SHP77 (cell line): ENCODE measurements at places on chromosomes 12 and 14.
A peak's percentile ranks its signal among the peaks of the same experiment; 100 is the strongest.

DNA sequence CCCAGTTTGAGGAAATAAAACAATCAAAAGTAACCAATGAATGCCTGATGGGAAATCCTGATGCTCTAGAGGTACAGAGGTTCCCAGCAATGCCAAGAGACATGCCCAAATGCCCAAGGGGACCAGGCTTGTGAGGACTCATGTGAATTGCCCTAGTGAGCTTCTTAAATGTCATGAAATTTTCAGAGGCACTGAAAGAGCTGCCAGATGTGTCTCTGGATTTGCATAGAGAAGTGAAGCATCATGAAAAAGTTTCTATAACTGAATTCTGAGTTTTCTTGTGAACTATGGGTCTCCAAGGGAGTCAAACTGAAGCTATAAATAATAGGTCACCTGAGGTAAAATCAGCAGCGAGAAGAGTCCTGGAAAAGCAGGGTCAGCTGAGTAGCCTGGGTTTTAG, 9.9 kb downstream of the PTPRR start:
- no peak for DNase-seq

- DNase-seq, result no peak
These were observed 29.4 kb upstream of the BCL7A start for GRCh38 chr12:121992059-121992879.

- DNase-seq, result no peak
These were observed 26.1 kb downstream of the DTX1 start for GRCh38 chr12:113082486-113083148.

- DNase-seq, result no peak
These were observed 1048.0 kb downstream of the LRFN5 start for GRCh38 chr14:42654707-42655106.

GRCh38 chr14:45249856-45250575, 3.0 kb downstream of the MIS18BP1 start:
- no peak for DNase-seq

- peak; percentile 34 for DNase-seq
These were observed 4.7 kb downstream of the LRIG3 start for GRCh38 chr12:58915634-58916033.

- DNase-seq, result no peak
These were observed 136.3 kb upstream of the PLXNC1 start for GRCh38 chr12:94012071-94012470.

DNA sequence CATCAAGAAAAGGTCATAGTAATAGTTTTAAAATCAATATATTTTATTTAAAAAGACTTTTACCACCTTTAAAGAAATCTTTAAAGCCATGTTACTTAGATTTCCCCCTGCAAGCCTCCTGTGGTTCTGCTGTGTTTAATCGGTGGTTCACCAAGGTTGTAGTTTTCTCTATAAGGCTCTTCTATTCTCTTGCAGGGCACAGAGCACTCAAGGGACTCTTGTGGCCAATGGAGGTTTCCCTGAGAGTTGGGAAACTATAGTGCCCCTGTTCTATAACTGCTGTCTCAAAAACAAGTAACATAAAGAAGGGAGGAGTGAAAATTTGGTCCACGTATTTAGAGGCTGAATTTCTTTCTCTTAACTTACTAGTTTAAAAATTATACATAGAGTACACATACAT, 25.0 kb downstream of the DACT1 start:
- DNase-seq, result no peak

DNA sequence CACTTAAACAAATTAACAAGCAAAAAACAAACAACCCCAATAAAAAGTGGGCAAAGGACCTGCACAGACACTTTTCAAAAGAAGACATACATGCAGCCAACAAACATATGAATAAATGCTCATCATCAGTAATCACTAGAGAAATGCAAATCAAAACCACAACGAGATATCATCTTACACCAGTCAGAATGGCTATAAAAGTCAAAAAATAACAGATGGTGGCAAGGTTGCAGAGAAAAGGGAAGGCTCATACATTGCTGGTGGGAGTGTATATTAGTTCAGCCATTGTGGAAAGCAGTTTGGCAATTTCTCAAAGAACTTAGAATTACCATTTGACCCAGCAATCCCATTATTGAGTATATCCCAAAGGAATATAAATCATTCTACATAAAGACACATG, 34.6 kb upstream of the NT5DC3 start:
- DNase-seq, result no peak

DNA sequence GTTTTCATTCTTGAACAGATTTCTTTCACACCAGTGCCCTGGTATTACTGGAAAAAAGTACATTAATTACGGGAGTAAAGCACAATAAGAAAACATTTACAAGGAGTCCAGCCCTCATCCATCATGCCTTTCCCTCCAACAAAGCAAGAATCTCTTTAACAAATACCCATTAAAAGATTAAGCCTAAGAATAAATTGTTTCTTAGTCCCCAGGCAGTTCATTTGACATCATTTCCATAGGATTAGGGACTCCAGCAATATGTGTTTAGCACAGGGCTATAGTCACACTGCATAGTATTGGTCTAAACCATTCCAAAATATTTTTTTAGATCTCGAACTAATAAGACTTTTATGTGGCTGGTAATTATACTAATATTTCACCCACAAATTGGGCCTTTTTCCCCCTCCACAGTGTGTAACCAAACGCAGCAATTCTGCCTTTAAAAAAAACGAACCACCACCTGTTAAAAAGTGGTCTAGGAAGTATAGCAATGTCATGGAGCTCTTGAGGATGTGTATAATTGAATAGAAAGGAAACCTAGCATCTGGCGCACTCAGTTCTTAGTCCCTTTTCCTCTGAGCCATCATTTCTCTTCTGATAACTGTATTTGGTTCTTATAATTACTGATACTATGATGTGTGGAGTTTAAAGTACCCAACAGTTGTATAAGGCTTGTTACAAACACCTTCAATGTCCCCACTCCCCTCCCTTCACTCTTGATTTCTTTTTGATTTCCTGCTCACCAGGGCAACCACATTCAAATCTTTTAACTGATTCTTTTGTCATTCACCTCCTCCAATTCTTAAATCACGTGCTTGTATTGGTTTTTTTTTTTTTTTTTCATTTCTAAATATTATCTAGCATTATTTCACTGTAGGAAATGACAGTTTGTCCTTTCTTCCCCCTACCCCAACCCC, 138.7 kb downstream of the ETV6 start:
- DNase-seq, result no peak

DNA sequence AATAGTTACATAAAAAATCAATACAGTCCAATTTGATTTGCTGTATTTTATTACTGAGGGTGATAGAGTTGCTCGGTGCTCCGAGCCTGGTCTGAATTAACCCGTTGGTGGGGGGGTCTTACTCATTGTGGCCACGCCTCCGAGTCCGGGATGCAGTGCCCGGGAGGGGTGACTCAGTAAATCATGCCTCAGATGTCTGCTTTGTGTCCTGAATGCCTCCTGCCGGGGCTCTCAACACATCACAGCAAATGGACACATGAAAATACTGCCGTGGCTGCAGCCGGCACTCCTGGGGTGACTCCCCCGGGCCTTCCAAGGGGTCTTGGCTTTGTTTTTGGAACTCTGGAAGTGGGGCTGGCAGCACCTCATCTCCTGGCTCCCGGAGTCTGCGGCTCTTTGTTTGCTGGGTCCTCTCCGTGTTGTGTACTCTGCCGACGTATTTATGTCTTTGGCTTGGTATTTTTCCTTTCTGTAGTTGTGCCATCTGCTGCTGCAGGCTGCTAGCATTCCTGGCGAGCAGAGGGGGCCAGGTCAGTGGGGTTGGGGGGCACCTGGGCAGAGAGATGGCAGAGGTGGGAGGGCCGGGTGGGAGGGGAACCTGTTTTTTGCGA, 129.0 kb downstream of the AACS start:
- DNase-seq, result peak; percentile 50

- DNase-seq, result no peak
These were observed 45.0 kb upstream of the NUAK1 start for GRCh38 chr12:106183735-106184134.

DNA sequence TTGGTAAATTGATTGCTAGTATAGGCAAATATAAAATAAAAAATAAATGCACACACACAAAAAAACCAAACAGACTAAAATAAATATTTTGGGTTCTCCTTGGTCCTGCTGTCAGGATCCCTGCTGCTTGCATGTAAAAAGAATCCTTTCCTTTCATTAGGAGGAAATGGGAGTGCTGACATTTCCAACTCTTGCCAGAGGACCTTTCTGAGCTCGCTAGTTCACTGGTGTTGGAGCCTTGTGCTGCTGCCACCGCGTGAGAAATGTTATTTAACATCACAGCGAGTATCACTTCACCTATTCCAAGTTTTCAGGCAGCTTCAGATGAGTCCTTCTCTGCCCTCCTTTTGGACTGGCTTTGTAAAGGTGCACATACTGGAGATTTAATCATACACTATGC, 358.9 kb downstream of the NPAS3 start:
- DNase-seq, result no peak

DNA sequence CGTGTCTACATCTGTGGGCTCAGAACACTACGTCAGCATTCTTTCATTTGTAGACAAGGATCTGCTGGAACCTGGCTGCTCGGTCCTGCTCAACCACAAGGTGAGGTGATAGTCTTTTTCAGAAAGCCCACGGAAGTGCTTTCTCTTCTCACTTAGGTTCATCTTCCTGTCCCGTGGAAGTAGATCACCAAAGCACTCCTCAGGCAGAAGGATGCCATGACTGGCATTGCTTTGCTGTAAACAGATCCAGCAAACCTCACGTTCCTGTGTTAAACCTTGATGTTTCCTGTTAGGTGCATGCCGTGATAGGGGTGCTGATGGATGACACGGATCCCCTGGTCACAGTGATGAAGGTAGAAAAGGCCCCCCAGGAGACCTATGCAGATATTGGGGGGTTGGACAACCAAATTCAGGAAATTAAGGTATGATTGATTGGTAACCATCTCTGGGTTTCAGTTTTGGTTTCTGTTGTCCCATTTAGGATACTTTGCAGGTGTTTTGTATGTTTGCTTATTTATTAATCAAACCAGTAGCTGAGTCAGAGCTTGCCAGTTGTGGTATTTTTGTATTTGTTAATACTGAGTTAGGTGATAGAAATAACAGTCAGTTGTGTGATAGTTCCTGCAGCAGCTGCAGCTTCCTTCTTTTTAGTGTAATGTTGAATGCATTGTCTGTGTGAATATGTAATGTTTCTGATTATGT, 7.5 kb downstream of the PSMC1 start:
- DNase-seq, result no peak

- no peak for DNase-seq
These were observed 387 bp upstream of the IPO8 start for GRCh38 chr12:30696103-30696408.

- peak; percentile 28 for DNase-seq
These were observed 191.3 kb downstream of the ANO6 start for GRCh38 chr12:45406988-45407850.

DNA sequence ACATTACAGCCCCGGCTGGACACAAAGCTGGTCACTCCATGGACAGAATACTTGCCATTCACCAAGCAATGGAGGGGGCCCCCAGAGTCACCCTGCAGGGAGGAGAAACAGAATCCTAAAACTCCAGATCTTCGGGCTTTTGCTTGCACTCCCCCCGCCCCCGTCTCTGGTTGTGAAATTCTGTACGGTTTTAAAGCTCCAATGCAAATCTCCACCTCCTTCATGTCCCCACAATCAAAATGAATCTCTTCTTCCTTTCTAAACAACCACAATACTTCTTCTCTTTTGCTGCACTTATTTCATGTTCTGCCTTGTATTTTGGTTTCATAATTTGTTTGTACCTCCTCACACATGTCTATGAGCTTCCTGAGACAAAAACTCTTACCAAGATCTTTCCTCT, 5.8 kb upstream of the BIN2 start:
- no peak for DNase-seq

DNA sequence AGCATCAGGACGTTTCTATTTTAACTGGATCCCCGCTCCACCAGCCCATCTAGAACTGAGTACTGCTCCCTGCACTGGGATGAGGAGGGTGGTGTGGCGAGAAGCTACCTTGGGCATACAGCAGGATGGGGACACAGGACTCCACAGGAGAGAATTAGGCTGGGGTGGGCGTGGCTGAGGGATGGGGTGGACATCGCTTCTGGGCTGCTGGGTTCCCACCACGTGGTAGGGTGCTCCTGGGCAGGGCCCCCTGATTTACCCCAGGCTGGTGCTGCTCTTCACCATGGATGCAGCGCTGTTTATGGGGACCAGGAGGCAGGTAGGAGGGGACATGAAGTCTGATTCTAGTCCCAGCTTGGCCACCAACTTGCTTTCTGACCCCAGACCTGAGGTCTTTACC, 41.9 kb downstream of the VDR start:
- DNase-seq, result no peak

DNA sequence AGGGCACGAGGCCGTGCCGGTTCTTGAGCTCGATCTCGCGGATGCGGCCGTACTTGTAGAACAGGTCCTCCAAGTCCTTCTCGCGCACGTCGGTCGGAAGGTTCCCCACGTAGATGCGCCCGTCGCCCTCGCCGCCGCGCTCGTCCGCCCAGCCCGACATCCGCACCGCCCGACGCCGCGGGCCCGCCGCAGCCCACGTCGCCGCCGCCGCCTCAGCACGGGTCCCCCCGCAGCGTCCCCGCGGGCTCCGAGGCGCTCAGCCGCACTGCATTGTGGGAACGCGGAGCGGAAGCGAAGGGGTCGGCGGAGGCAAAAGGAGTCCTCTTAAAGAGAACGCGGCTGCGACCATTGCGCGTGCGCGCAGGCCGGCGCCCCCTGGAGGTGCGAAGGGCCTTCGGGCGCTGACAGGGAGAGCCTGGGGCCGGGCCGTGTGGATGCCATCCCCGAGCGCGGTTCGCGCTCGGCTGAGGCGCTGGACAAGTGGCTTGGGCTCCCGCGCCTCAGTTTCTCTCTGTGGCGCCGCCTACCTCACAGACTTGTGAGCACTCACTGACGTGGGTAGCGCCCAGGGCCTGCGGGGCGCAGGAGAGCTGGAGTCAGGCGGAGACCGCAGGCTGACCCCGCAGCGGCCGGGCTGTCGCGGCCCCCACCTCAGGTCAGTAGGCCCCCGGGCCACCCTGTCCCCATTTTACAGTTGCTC, at the start of gene SRSF9:
Gene SRSF9 (minus strand): TSS at position 299 of the 700 bp plus-strand sequence. CDS start 139 bp downstream, at position 160.
- peak; percentile 97 for DNase-seq

DNA sequence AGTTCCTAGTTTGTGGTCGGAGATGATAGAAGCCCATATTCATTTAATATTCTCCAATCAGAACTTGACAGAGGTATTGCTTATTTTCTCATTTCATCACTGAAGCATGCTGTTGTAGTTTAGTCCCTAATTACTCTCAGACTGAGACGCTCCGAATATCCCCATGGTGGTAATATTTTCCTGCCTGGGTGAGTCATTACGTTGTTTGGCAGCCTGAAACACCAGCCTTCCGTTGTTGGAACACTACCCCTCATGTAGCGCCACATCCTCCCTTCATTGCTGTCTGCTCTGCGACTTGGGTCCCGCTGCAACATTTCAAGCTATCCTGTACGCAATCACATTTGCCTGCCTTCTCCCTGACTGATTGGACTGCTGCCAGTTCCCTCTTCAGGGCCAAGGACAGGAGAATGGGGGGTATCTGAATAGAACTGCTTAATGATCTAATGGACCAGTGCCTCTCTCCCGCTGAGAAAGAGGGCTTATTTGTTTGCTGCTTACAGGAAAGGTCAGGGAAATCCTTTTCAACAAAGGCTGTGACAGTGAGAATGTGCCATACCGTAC, 369.1 kb downstream of the NPAS3 start:
- peak; percentile 89 for DNase-seq

DNA sequence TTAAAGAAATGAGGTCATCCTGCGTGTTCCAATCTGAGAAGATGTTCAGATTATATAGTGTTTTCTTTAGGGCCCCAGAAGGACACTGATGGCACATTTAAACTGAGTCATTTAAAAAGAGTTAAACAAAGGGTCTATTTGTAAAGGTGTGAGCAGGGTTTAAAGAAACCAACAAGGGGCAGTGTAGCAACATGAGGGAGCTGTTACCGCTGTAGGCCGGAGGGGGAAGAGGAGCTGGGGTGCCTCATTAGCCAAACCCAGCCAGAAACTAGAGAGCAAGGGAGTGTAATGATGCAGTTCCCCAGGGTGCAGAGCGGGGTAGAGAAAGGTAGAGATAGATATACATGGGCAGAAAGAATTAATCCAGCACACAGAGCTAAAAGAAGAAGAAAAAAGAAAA, 160.4 kb downstream of the TBX5 start:
- DNase-seq, result no peak
